ENCODE measurements at places on chromosomes 7 and 10. TPM values are rescaled to one million over a fixed set of nuclear protein-coding genes. Genes with fewer than 3 reads are reported as not detected.

MSMB gene
- polyA plus RNA-seq = not detected

DNA sequence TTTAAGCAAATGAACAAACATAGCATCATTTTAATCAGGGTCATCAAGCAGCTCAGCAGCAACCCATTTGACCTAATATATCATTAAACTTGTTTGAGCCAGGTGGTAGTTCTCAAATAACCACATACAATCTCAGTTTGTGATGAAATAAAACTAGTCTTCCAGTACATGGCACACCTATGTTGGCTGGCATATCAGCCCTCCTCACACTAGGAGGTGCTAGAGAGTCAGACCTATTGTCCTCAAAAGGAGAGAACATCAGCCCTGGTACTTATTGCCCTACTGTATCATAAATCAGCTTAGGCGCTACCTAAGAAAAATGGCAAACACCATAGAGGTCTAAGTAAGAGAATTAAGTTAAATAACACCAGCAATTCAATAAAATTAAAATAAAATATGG is 81.7 kb downstream of the CABCOCO1 start:
- DNase-seq = no peak

DNA sequence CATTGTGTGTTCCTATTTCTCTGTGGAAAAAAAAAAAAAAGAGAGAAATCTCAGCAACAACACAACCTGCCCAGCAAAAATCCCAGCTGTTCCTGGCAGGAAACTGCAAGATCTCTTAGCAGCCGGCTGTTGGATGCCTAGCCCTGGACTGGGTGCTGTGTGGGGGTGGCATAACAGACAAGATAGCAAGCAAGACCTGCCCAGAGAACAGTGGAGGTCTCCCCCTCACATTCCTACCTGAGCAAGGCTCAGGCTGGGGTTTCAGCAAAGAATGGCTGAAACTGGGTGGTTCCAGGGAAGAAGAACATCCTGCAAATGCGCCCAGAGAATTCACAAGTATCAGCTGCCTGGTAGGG is 248.8 kb upstream of the ZMIZ1 start:
- DNase-seq = no peak

LRRC18 gene
- 0.22 TPM for polyA plus RNA-seq

- DNase-seq = no peak
These were observed 256.7 kb downstream of the KLF6 start for GRCh38 chr10:3528271-3528670.

Measured in right renal cortex interstitium (tissue), 3 donors.